CD4-positive, alpha-beta T cell treated with Interleukin-2 at 100 ng/mL for 4 hours (primary cell): ENCODE measurements at places on chromosomes 2 and 18.

DNA sequence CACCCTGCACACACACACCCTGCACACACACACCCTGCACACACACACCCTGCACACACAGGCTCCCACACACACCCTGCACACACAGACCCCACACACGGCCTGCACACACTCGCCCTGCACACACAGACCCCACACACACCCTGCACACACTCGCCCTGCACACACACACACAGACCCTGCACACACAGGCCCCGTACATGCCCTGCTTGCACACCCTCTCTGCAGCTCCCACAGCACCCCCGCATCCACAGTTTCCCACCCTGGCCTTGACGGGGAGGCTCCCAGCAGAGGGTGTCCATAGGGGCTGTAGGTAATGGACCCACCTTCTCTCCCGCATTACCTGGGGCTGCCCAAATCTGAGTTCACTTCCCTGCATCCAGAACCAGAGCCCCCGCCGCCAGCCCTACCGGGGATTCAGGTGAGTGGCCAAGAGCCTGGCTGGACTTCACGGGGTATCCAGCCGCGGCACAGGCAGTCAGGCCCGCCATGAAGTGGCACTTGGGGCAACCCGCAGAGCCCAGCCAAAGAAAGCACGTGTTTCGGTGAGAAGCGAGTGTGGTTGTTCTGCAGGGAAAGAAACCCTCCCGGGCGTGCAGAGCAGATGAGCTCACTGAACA lies 88.6 kb upstream of the GPC1 start:
- no peak for DNase-seq

- DNase-seq = no peak
Observed at GRCh38 chr2:20282916-20283592, 58.1 kb upstream of the SDC1 start.

- DNase-seq = no peak
Observed at GRCh38 chr18:63975628-63976027, 5.7 kb downstream of the SERPINB8 start.

GRCh38 chr2:179417436-179417949 lies 152.9 kb upstream of the SESTD1 start:
- DNase-seq = no peak

DNA sequence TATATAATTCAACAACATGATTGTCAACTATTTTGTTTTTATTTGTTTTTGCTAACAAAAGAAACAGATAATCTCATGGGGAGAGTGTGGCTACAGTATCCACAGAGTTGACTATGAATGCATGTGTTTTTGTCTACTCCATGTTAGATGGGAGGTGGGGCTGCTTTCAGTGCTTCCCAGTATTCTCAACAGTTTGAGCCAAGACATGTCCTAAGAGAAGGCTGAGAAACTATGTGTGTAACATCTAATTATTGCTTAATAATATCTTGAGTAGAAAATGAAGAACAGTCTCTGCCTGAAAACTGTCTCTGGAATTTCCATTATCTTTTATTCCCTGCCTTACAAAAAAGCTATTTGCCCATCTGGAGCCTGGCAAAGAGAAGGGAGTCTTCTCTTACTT lies 178.8 kb upstream of the MMADHC start:
- DNase-seq = no peak

GRCh38 chr18:48352051-48352755 lies 57.0 kb downstream of the ZBTB7C start:
- no peak for DNase-seq

DNA sequence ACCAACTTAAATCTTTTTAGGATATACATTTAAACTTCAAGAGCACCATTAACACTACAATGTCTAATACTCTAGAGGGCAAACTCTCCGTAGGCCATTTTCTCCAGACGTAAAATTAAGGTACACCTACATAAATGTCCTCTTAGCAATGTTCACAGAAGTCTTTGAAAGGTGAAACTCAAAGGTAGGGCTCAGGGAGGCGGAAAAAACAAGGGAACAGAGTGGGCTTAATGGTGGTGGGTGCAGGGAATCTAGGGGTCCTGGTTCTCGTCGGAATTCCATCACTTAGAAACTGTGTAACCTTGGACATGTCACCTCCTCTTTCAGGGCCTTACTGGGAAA lies 668 bp downstream of the NFU1 start:
- no peak for DNase-seq

- no peak for DNase-seq
Observed at GRCh38 chr18:54250846-54251261, 18.5 kb upstream of the POLI start.

DNA sequence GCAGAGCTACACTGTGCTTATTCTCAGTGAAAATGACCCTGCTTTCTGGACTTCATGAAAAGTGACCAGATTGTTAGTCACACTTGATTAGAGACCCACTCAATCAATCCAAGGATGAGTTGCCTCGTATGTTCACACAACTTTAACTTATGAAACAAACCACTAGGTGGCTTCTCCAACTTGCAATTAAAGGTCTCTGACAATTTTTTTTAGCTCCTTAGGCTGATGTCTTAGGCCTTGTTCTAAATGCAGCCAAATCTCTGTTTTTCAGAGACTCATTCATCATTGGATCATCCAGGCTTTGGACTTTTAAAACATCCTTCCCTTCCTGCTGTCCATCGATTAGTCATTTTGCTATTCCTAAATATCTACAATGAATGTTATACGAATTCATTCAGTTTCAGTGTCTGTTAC lies 63.4 kb downstream of the MREG start:
- peak; percentile 34 for DNase-seq

GRCh38 chr18:37985126-37985525 lies 419.5 kb upstream of the CELF4 start:
- DNase-seq = no peak

GRCh38 chr2:99607454-99607853 lies 117.6 kb upstream of the REV1 start:
- DNase-seq = no peak

- no peak for DNase-seq
Observed at GRCh38 chr2:158755310-158756087, 39.6 kb upstream of the DAPL1 start.

DNA sequence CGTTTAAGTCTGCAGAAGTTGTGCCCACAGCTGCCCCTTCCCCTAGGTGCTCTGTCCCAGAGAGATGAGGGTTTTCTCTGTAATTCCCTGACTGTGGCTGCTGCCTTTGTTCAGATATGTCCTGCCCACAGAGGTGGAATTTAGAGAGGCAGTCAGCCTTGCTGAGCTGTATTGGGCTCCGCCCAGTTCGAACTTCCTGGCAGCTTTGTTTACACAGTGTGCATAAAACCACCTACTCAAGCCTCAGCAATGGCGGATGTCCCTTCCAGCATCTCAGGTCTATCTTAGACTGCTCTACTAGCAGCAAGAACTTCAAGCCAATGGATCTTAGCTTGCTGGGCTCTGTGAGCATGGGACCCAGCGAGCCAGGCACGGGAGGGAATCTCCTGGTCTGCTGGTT lies 48.1 kb downstream of the LHCGR start:
- no peak for DNase-seq

DNA sequence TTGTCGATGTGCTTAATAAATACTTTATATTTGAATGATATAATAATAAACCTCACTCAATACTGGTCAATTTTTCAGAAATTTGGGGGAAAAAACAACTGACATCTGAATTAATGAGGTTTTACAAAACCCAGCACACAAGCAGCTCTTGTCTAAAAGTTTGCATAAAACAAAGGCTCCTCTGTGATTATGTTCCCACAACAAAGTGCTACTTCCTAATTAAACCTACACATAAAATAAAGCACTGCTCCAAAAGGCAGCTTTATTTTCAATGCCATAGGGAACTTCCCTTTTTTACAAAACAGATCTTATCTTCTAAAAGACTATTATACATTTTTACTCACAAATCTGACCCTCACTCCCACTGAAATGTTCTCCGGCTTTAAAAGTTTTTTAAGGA lies 47.1 kb downstream of the LAMA1 start:
- no peak for DNase-seq

GRCh38 chr2:177830881-177831386 lies 241.6 kb downstream of the PDE11A start:
- no peak for DNase-seq

DNA sequence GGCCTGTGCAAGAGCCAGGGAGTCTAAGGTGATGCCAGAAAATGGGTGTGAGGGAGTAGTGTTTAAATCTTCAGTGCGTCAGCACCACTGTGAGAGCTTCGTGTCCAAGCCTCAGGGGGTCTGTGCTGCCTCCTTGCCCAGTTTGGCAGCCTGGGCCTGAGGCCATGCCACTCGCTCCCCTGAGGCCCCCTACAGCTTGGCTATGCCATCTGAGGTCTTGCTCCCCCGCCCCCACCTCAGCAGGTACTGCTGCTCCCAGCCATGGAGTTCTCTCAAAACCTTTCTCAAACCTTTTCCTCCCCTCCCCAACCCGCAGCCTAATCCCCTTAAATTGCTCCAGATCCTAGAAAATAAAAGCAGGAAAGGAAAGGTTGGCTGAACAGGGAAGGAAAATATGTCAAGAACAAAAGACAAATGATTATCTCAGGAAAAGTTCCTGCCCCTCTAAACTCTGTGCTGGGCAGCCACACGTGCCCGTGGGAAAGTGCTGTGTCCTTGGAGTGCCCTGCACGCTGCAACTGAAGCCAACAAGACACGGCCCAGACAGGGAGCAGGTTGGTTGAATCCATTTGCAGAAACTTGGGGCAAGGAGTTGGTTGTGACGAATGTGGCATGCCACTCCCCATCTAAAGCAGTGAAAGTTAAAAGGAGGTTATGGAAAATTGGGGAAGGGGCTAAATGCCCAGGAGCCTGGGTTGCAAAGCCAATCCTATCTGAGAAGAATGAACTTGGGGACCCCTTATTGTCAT lies 61.2 kb downstream of the ATOH8 start:
- DNase-seq = no peak

- DNase-seq = no peak
Observed at GRCh38 chr2:147718831-147719230, 126.0 kb upstream of the ACVR2A start.

- no peak for DNase-seq
Observed at GRCh38 chr2:10882568-10882967, 29.2 kb upstream of the KCNF1 start.

DNA sequence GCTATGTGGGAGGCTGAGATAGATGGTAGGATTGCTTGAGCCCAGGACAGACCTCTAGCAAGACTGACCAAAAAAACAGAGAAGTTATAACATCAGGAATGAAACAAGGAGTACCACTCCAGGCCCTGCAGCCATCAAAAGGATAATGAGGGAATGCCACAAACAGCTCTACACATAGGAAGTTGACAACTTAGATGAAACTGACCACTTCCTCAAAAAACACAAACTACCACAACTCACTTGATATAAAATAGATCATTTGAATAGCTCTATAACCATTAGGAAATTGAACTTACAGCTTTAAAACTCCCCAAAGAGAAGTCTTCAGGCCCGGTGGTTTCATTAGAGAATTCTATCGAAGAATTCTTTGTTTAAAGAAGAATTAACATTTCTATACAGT lies 12.9 kb upstream of the ESPNL start:
- DNase-seq = no peak

GRCh38 chr18:30277676-30278075 lies 764.9 kb downstream of the DSC3 start:
- no peak for DNase-seq

DNA sequence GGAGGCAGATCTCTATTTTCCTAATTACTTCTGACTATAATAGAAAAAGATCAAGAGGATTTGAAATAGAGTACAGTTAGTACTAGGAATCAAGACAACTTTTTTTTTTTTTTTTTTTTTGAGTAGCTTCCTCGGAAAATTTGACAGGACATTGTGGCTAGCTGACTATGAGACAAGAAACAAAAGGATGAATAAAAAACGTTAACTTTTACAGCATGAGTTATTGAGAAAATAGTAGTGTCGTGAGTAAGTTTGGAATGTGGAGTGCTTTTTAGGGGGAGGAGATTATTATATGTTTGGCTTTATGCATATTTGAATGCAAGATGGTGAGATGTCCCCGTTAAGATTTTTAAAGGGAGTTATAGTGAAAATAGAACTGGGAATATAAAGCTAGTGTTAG lies 27.7 kb upstream of the CPS1 start:
- DNase-seq = no peak
